Activated CD8-positive, alpha-beta memory T cell treated with anti-CD3 and anti-CD28 coated beads for 1 hour (primary cell): ENCODE measurements at places on chromosomes 2 and 18.

DNA sequence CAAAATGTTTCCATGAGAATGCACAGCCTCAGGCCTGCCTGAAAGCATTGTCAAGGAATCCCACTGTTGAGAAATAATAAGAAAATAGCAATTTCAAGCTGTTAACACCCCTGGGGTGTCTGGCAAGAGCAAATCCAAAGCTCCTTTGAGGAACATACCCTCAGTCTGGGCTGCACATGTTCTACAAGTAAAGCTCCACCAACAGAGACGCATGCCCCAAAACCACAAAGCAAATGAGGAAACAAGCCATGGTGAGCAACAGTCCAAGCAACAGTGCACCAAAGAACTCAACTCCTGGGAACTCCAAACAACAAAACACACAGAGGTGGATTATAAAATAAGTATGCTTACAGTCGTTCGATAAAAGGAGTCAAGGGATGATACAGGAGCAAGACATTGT is 40.3 kb downstream of the CYP27C1 start:
- no peak for DNase-seq

GRCh38 chr2:24317491-24317920 is 42.8 kb downstream of the ITSN2 start:
- DNase-seq = no peak

GRCh38 chr2:178508646-178509045 is 28.4 kb downstream of the PLEKHA3 start:
- no peak for DNase-seq

DNA sequence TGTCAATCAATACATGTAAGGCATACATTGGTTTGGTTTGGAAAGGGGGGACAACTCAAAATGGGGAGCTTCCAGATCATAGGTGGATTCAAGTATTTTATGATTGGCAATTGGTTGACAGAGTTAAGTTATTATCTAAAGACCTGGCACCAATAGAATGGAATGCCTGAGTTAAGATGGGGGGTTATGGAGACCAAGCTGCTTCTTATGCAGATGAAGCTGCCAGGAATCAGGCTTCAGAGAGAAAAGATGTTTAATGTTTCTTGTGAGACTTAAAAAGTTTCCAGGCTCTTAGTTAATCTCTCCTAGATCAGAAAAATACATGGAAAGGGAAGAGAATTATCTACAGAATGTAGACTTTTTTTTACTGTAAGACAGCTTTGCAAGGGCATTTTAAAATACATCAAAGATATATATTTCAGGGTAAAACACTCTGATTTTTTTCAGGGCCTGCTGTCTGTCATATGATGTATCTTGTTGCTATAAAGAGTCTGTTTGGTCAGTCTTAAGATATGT is 1343.2 kb upstream of the LRRTM1 start:
- no peak for DNase-seq

- no peak for DNase-seq
Measured at GRCh38 chr2:240419271-240419670, 16.2 kb upstream of the GPC1 start.

- DNase-seq = no peak
Measured at GRCh38 chr18:45106331-45106774, 425.7 kb downstream of the SETBP1 start.

- DNase-seq = no peak
Measured at GRCh38 chr2:102672107-102672776, 52.9 kb downstream of the SLC9A2 start.

DNA sequence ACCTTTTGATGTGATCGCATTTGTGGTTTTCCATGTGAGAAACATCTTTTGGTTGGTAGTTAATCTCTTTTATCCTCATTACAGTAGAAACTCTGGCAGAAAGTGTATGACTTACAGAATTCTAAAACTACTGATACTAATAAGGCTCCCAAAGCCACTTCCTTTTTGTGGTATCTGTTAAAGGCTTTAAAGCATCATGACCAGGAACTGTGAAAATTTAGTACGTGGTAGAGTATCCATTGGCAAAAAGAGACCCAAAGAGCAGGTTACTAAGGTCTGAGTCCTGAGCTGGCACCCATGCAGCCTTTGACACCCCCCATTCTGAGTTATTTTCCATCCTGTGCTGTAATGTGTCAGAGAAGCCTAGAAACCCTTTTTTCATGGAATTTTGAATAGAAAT is 94.5 kb downstream of the DPP4 start:
- no peak for DNase-seq

DNA sequence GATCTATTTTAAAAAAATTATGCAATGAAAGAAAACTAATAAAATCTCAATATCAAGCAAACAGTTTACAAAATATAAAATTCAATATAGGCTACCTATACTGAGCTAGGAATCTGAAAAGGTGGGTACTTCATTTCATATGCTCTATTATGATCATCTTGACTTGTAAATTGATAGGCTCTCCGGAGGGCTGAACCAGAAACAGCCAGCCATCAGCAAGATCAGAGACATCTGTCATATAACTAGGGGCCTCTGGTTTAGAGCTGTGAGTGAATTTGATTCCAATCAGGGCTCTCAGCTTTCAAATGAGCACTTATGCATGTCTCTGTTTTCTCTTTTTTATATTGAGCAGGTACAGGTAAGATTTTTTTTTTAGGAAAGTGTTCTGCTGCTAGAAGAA is 114.2 kb downstream of the SPHKAP start:
- no peak for DNase-seq
